Activated CD4-positive, alpha-beta T cell treated with anti-CD3 and anti-CD28 coated beads, Interleukin-2, amount 50 U/mL, for 48 hours (primary cell): ENCODE measurements at places on chromosomes 16 and 17.

DNA sequence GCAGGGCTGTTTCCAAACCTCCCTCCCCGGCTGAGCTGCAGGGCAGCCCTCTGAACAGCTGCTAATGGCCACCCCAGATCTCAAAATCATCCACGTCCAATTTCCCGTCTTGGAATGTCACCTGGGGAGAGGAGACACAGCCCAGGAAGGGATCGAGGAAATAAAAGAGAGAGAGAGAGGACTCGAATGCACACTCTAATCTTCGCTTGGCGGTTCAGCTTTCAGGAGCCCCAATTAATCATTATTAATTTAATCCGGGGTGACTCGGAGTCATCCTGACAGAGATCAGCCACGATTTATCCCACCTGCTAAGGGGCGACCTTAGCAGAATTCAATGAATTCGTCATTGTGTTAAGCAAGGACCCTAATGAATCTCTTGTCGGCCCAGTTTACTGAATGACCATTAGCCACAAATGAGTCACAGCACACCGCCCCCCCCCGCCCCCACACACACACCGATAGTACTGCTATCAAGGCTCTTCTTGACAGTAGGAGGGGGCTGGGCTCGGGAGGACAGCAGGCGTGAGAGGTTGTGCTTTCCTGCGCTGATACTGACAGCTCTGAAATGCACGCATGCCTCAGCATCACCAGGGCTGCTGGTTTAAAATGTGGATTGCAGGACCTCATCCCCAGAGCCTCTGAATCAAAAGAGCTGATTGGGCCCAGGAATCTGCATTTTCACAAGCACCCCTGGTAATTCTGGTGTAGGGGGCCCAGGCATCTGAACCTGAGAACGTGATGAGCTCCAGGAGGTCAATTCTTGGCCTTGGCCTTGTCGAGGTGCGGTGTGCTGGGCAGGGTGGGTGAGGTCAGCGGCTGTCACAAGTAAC is 190.0 kb upstream of the CIBAR2 start:
- DNase-seq: no peak

DNA sequence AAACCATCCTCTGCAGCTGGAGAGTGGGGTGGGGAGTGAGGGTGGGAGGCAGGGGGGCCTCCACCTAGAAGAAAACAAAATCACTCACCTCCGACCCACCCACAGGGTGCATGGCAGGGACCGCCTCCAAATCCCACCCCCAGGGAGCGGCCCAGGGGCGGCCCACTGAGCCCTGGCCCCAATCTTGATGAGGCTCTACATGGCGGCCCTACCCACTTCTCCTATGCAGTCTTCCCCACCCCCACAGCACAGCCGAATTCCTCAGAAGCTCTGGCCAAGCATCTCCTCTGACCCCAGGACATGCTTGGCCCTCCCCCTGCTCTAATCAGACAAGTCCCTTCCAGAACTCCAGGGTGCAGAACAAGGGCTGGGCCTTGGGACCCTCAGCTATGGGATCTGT is 18.2 kb upstream of the FASN start:
- DNase-seq: no peak

- no peak for DNase-seq
Observed at GRCh38 chr17:32518646-32519227, 31.9 kb downstream of the CDK5R1 start.

GRCh38 chr17:8948462-8948861 is 17.0 kb downstream of the PIK3R5 start:
- no peak for DNase-seq

DNA sequence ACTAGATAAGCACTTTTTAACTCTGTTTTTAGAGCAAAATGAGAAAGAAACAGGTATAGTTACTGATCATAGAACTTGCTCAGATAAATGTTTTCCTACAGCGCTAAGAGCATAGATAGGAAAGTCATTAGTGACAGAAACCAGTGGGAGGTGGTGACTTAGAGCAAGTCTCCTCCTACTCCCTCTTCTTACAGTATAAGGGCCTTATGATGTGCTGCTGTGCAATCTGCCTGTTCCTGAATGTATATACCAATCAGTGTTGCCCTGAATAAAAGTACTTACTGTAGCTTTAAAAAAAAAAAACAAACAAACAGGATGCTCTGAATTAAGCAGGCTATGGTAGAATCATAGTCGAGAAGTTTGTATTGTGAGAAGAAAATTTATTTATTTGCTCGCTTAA is 23.3 kb upstream of the RASL10B start:
- DNase-seq: no peak

GRCh38 chr16:84819644-84820304 is at the start of gene CRISPLD2:
CRISPLD2 (plus strand) TSS chr16:84819985; CDS start chr16:84838496, 18,511 bp downstream.
- DNase-seq: peak; percentile 91

DNA sequence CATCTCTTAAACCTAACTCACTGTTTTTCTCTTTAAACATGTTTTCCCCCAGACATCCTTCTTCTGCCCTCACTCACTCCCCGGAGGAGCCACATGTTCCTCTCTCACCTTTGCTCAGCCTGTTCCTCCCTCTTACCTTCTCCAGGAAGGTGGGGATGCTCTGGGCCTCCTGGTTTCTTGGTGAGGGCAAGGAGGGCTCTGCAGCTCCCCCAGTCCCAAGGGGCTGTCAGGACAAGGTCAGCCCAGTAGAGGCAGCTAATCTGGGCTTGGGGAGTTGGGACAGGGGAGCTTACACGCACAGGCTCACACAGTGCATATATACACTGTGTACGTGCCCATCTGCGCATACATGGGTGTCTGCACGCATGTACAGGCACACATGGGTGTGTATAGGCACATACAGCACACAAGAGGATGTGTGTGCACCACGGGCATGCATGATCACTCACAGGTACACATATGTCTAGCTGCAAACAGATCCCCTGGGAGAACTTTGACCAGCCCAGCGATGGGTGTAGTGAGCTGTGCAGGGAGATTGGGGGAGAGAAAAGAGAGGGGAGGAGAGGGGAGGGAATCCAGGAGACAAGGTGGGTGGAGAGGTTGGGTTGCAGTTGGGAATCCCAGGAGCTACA is 28.6 kb upstream of the SPNS3 start:
- no peak for DNase-seq

DNA sequence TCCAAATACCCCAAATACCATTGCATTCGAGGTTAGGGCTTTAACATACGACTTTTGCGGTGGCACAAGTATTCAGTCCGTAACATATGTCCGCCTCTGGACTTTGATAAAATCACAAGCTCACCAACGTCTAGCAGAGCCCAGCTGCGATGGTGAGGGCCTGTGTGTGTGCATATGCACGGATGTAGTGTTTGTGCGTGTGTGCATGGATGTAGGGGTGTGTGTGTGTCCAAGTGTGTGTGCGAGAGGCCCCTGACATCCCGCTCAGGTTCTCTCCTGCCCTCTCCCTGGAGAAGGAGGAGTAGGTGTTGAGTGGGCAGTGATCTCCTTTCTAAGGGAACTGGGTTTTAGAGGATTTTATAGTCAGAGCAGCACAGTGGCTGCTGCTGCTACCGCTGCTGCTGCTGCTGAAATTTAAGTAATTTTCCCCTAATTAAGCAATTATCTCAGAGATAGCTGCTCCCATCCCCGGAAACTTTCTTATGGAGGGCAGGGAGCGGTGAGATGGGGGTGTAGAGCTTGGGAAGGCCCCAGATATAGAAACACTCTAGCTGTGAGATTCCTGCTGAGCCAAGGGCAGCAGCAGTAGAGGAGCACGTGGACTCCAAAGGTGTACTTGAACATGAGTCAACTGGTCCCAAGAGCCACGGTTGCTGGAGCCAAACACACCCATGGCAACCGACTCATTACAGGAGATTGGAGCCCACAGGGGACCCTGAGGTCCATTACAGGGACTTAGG is 121.7 kb upstream of the SDK2 start:
- no peak for DNase-seq

- DNase-seq: no peak
Observed at GRCh38 chr16:5541356-5541755, 443.8 kb upstream of the EEF2KMT start.

DNA sequence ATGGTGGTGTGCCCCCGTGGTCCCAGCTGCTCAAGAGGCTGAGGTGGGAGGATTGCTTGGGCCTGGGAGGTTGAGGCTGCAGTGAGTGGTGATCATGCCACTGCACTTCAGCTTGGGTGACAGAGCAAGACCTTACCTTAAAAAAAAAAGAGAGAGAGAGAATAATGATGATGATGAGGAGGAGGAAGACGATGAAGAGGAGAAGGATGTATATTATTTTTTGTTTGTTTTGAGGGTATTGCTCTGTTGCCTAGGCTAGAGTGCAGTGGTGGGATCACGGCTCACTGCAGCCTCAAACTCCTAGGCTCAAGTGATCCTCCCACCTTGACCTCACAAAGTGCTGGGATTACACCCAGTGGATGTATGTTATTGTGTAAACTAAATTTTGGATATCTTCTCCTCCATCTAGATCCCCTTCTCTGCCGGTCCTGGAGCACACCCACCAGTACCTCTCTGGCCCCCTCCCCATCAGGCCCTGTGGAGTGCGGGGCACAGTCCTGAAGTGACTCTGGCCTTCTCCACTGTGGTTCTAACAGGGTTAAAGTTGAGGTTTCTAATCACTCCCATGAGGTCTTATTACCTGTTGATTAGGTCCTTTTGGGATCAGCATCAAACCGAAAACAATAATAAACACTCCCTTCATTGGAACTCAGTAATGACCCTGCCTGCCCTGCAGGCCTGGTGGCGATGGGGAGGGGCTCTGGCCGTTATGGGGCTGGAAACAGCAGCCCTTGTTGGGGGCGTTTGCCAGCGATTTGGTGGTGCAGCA is 60.5 kb upstream of the ZFHX3 start:
- no peak for DNase-seq

- no peak for DNase-seq
Observed at GRCh38 chr17:42009170-42009569, 8.1 kb downstream of the DNAJC7 start.

DNA sequence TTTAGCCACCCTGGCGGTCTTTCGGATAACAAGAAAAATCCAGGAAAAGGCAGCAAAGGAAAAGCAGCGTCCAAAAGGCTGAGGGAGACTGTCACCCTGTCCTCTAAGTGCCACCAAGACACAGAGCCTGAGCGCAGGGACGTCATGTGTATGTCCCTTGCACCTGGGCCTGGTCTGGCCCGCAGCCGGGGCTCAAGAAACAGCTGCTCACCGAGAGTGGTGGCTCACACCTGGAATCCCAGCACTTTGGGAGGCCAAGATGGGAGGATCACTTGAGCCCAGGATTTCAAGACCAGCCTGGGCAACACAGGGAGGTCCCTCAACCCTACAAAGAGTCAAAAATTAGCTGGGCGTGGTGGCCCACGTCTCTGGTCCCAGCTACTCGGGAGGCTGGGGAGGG is 9.2 kb upstream of the MEAK7 start:
- DNase-seq: no peak

GRCh38 chr16:56776562-56776961 is 46.6 kb downstream of the NUP93 start:
- DNase-seq: no peak
